NB4 (cell line): ENCODE measurements at places on chromosomes 3 and 15.

DNA sequence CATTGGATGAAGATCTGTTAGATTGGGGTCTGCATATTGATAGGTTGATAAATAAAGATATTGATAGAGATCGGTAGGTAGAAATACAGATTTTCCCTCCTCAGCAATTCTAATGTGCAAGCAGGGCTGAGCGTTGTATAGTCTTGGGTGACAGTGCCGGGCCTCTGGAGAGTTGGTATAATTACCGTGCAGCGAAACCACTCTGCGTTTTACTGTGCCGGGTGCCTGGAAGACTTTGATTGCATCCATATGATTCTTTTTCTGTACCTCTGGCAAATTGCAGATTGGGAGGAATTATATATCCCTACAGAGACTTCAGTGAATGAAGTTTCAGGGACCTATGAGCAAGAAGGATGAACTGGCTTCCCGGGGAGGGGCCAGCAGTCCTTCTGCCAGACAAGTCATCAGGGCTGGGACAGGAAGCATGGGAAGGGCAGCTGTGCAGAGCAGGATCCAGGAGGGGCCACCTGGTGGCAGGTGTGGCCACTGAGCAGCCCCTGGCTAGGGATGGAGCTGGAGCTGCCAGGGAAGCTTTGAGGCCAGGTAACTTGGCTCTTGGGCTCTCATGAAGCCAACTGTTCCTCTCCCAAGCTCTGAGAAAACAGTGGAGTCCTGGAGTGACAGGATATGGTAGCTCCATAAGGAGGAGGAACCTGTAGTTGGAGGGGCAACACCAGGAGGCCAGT, 132.5 kb downstream of the APBA2 start:
- DNase-seq: no peak

- no peak for DNase-seq
These were observed 10.0 kb upstream of the CRTC3 start for GRCh38 chr15:90519688-90520087.

- DNase-seq: no peak
These were observed 50.9 kb downstream of the MAGEF1 start for GRCh38 chr3:184660931-184661330.

GRCh38 chr15:58517682-58518525, 86.1 kb downstream of the LIPC start:
- peak; percentile 79 for DNase-seq

DNA sequence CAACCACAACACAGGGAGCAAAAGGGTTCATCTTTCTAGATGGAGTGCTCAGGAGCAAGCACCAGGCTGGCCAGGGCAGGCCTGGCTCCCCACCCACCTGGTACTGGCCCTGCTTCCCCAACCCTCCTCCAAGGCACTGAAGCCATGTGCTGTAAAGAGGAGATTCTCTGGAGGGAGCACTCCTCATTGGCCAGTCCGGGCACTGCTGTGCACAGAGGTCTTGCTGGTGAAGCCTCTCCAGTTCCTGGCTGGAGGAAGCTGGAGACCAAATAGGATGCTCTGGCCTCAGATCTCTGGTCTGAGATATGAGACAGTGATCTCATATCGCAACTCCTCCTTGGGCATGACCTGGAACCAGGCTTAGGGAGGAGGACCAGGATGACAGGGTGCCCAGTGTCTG, 7.7 kb upstream of the SEMA3F start:
- DNase-seq: no peak

GRCh38 chr3:60323651-60324050, 927.6 kb downstream of the FHIT start:
- DNase-seq: no peak

DNA sequence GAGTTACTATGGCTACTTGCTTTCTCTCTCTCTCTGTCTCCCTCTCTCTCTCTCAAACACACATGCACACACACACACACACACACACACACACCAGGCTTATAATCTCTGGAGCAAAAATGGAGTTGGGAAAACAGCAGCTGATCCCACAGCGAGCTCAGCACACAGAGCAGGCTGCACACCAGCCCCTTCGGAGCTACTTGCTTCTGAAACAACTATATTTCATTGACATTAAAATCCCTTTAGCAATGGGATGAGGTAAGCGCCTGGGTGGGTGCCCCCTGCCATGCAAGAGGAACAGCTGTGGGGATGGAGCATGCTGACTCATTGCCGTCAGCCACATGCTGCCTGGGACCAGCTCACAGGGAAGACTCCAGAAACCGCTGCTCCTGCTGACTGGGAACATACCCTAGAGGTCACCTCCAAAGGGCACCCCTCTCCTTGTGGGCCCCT, 45.7 kb downstream of the B3GNT5 start:
- peak; percentile 89 for DNase-seq

- DNase-seq: no peak
These were observed 58.3 kb downstream of the CLEC3B start for GRCh38 chr3:45084361-45084760.

- no peak for DNase-seq
These were observed 24.9 kb upstream of the THRB start for GRCh38 chr3:24519368-24520100.

GRCh38 chr15:100733101-100733842, 130.9 kb downstream of the ASB7 start:
- DNase-seq: no peak

DNA sequence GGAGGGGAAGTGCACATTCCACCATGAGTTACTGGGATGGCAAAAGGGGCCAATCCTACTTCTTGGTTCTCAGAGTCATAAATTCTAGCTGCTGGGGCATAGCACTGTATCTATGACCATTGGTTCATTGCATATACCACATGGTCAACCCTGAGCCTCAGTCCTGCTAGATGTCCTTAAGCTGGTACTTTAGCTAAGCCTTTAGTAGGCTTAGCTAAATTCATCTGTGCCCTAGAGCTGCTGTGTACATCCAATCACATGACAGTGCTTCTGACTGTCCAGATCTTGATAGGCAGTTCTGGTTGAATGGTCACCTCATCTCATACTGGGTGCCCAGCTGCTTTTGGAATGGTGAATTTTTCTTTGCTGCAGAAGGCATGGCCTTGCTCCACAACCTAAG, 8.2 kb downstream of the NDUFB4 start:
- no peak for DNase-seq

GRCh38 chr3:49015072-49015471, 3.3 kb downstream of the DALRD3 start:
- no peak for DNase-seq

DNA sequence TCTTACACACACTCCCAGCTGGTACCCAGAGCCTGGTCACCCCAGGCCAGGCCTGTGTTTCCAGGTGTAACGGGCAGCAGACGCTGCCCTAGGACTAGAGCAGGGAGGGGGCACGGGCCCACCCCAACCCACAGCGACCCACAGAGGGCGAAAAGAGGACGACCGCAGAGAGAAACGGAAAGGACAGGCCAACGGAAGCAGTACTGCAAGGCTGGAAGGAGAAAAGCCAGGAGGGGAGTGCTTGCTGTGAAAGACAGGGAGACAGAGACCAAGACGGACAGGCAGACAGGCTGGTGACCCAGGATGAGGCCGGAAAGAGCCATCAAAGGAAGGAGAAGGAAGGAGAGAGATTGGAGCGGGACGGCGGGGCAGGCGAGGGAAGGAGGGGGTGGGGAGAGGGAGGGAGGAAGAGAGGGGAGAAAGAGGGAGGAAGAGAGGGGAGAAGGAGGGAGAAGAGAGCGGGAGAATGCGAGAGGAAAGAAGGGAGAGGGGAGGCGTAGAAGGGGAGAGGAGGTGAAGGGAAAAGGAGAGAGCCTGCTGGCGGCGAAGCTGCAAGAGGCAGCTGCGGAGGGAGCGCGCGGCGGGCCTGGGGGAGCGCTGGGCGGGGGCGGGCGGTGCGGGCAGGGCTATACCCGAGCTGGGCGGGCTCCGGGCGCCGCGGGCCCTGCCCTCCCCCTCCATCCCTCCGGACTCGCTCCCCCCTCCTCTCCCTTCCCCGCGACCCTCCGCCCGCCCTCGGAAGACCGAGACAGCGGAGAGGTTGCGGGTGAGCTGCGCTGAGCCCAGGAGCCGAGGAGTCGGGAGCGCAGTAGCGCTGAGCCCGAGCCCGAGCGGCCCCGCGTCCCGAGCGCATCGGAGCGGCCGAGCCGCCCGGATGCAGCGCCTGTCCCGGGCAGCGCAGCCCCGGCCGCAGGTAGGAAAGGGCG, at the start of gene SLC6A1:
Gene SLC6A1 (plus strand): TSS at position 732 of the 926 bp plus-strand sequence. CDS start 24,464 bp downstream, outside the sequence.
- DNase-seq: peak; percentile 12

DNA sequence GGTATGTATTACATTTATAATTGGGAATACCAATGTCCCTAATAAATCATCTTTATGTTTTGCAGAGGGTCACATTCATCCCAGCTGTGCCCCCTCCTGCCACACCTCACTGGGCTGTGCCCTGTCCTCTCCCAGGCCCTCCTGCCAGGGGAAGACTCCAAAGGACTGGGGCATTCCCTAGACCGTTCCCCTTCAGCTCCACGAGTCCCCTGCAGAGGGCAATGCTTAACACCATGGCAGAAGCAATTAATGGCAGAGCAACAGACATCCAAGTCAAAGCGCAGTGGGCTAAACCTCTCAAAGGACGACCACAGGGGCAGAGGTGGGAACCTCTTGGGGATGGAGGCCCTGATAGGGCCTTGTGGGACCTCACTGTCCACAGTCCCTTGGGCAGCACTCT, 71.3 kb upstream of the SEC13 start:
- DNase-seq: peak; percentile 27

- DNase-seq: no peak
These were observed 512 bp downstream of the LARP6 start for GRCh38 chr15:70853318-70853972.

GRCh38 chr3:161927131-161927530, 430.5 kb downstream of the OTOL1 start:
- no peak for DNase-seq

DNA sequence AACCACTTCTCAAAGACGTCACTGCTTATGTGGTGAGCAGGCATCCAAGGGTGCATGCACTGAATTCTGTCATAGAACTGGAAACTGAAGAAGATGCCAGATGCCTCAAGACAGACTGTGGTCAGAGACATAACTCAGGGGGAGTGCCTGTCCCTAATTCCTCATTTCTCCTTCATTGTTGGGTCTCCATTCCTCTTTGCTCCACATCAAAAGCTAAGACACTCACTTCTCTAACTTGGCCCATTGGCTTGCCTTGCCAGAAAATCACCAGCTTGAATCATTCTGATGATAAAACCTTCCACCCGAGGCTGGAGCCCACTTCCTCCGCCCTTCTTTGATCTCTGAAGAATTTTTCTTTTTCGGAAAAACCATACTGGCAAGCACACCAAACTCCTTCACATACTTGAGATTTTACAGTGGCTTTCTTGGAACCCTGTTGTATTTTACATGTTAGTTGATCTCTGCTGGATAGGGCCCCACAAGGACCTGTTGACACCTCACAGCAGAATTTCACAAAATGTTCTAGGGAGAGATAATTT, 69.9 kb downstream of the COL8A1 start:
- no peak for DNase-seq

DNA sequence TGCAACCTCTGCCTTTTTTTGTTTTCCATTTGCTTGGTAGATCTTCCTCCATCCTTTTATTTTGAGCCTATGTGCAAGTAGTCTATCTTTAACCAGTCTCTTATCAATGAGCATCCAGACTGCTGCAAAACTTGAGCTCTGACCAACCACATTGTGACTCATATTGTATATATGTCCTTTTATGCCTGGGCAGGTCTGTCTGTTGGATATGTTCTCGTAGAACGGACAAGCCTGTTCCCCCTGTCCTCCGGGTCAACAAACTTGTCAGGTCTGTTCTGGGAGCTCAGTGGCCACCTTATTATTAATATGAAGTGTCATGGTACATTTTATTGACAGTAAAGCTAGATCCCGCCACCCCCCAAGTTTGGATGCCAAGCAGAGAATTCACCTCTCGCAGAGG, 252.9 kb upstream of the ST8SIA2 start:
- no peak for DNase-seq

- no peak for DNase-seq
These were observed 29.8 kb downstream of the FEM1B start for GRCh38 chr15:68307131-68307928.

GRCh38 chr15:33095641-33096040, 98.9 kb downstream of the FMN1 start:
- DNase-seq: no peak

DNA sequence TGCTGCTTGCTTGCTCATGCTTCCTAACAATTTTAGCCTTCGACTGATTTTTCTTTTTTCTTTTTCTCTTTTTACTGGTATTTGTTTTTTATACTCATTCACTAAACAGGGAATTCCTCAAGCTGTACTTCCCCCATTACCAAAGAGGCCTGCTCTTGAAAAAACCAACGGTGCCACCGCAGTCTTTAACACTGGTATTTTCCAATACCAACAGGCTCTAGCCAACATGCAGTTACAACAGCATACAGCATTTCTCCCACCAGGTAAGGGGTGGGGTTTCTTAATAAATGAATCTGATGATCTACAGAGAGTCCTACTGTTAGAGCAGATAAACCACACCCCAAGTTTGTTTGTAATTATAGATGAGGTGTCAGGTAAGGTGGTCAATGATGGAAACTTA, 178.8 kb downstream of the MBNL1 start:
- DNase-seq: no peak

DNA sequence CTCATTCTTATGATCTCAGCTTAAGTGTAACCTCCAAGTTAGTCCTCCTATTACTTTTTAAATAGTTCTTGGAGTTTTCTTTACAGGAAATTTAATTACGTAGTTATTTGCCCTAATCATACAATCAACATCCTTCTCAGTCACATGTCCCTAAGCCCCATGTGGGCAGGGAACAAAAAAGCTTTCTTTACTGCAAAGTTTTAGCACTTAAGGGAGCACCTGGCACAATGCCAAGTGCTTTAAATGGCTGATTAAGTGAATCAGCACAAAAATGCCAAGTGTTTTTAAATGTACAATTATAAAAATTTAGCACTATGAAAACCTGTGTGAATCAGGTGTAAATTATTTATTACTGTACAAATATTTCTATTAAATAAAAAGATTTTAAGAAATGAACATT, 445.3 kb downstream of the C3orf38 start:
- DNase-seq: no peak

DNA sequence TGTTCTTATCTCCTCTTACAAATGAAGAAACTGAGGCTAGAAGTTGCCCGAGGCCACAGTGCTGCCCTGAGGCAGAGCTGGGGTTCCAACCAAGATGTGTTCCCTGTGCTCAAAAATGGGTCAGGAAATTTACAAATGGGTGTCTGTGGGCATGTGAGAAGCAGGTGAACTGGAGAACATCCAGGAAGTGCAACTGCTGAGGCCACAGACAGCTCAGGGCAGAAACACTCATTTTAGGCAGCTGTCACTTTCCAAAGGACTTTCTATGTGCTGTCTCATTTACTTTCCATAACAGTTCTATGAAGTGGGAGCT, 47.2 kb upstream of the ATP2B2 start:
- peak; percentile 36 for DNase-seq

GRCh38 chr3:184981071-184981470, 169.1 kb downstream of the VPS8 start:
- DNase-seq: no peak
